ENCODE measurements at places on chromosomes 1 and 21. TPM values are rescaled to one million over a fixed set of nuclear protein-coding genes. Genes with fewer than 3 reads are reported as not detected.

Gene RAB3B
- total RNA-seq = 30.6 TPM

Gene SF3B4
- 127 TPM for total RNA-seq

Gene KIAA1614
- 0.88 TPM for total RNA-seq

Gene BMP8B
- 0.42 TPM for total RNA-seq

Gene TSACC
- 2.4 TPM for total RNA-seq

DNA sequence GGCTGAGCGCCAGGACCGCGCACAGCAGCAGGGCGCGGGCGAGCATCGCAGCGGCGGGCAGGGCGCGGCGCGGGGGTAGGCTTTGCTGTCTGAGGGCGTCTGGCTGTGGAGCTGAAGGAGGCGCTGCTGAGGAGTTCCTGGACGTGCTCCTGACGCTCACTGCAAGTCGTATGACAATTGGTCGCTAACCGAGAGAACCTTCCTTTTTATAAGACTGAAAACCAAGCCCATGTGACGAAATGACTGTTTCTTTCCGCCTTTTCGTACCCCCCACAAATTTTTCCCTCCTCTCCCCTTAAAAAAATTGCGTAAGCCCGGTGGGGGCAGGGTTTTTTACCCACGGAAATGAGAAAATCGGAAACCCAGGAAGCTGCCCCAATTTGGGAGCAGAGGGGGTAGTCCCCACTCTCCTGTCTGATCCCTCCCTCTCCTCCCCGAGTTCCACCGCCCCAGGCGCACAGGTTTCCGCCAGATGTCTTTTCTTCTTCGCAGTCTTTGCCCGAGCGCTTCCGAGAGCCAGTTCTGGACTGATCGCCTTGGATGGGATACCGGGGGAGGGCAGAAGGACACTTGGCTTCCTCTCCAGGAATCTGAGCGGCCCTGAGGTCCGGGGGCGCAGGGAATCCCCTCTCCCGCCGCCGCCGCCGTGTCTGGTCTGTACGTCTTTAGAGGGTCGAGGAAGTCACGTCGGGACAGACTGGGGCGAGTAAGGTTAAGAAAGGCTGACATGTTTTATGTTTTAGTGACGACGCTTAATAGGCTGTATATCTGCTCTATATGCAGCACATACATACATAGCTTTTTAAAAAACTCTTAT is at the start of gene PTGS2:
Gene PTGS2 (minus strand): TSS at position 179 of the 817 bp plus-strand sequence. CDS start 133 bp downstream, at position 46.
- H3K27me3 ChIP-seq = no peaks in the 10 kb centered on the region
- DNase-seq = peak; percentile 95
- no peak within 1 kb of the TSS for H3K27ac ChIP-seq
- H3K4me1 ChIP-seq = no peaks in the 10 kb centered on the region
- H3K4me3 ChIP-seq = peak within 1 kb of the TSS; percentile 94
- no peaks in the 10 kb centered on the region for H3K36me3 ChIP-seq

DNA sequence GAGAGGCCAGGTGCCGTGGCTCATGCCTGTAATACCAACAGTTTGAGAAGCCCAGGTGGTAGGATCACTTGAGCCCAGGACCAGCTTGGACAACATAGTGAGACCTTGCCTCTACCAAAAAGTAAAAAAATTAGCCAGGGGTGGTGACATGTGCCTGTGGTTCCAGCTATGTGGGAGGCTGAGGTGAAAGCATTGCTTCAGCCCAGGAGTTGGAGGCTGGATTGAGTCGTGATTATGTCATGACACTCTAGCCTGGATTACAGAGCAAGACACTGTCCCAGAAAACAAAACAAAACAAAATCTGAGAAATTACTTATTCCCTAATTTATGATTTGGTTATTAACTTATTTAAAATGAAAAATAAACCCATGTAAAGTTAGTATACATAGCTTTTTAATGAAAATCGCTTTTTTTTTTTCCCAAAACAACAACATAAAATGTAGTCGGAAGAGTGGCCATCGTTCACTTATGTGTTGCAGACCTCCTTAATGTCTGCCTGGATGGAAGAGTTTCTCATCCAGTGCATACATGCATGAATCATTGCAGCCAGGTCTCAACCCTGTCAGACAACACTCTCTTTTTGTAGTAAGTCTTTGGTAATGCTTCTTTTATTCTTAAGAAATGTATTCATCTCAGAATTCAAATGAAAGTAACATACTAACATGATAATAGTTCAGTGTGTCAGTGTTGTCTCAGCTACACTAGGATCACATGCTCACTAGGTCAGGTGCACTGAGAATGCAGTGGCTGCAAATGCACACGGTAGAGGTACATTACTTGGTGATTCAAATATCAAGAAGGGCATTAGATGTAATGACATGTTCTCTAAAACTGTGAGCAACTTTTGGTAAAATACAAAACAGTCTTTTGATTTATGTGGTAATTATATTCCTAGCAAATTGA is 28.0 kb downstream of the ITSN1 start:
- no peaks in the 10 kb centered on the region for H3K27me3 ChIP-seq
- H3K36me3 ChIP-seq = 0 out of 2 replicates have a peak, but pooled peaks cover 2% of the 10 kb centered on the region
- DNase-seq = no peak
- H3K4me1 ChIP-seq = no peaks in the 10 kb centered on the region
- no peak overlapping the region for H3K4me3 ChIP-seq

- H3K4me1 ChIP-seq = no peaks in the 10 kb centered on the region
- H3K27me3 ChIP-seq = no peaks in the 10 kb centered on the region
- no peak overlapping the region for H3K4me3 ChIP-seq
Measured at GRCh38 chr1:207309745-207310273, 11.7 kb upstream of the CD55 start.

- H3K36me3 ChIP-seq = no peaks in the 10 kb centered on the region
- no peak for DNase-seq
- no peak overlapping the region for H3K27ac ChIP-seq
- H3K4me3 ChIP-seq = no peak overlapping the region
Measured at GRCh38 chr1:82398357-82398756, 597.6 kb downstream of the ADGRL2 start.

DNA sequence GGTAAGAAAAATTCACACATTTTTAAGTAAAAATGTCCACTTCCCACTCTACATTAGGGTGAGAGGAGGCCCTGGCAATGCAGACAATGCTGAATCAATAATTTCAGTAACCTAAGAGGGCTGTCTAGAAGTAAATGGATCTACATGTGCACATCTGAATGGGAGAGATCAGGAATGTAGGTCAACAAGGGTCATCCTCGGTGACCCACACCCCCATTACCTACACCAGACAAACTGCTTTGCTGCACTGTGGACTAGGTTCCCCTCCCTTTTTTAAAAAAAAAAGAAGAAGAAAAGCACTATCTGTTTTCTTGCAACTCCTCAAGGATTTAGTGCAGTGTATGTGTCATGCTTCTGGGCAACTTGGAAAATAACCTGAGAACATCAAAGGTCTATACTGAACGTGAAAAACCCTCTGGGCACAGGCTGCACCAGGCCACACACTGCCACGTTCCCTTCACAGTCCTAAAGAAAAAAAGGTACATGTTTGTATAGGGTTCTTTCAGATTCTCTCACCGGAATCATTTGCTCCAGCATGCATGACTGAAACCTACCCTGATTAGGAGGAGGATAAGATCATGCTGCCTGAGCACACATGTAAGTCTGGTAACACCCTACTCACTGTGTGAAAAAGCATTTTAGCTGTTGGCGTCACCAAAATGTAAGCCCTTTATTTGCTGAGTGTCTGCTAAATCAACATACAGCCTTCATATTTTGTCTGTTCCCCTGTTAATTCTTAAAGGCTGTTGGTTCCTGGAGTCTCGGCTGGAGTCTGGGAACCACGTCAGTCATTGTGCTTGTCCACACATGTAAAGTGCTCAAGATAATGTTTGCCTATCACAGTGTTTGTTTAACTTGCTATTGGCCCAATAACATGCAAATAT is 341.0 kb downstream of the SMYD3 start:
- H3K36me3 ChIP-seq = no peaks in the 10 kb centered on the region
- no peaks in the 10 kb centered on the region for H3K27me3 ChIP-seq
- H3K4me1 ChIP-seq = no peaks in the 10 kb centered on the region

GRCh38 chr1:206461602-206462455 is 8.4 kb upstream of the IKBKE start:
- H3K27ac ChIP-seq = no peak overlapping the region
- no peaks in the 10 kb centered on the region for H3K4me1 ChIP-seq
- H3K4me3 ChIP-seq = no peak overlapping the region

DNA sequence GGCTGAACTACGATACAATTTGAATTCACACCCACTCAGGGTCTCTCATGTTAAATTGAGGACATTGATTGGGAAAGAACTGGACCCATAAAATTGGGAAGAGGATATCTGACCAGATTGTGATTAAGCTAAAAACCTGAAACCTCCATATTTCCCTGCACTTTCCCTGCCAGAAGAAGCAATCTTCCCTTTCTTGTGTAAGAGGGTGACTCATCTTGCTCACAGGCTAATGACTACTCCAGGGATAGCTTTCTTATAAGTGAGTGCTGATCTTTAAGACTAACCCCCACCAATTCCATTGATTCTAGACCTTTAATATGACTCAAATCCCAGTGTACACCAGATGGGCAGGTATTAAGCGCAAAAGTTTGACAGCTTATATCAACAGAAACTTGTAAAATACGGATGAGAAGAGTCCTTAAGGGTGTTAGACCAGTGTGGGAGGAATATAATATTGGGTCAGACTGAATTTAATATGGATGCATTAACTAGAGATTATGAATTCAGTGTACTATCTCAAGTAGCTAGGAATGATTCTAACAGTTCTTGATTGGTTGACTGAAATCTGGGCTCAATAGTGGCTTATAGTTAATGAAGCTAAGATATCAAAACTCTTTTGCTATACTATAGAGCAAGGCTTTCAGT is 12.1 kb upstream of the SGIP1 start:
- no peaks in the 10 kb centered on the region for H3K36me3 ChIP-seq
- no peaks in the 10 kb centered on the region for H3K4me1 ChIP-seq
- H3K27ac ChIP-seq = no peak overlapping the region
- H3K27me3 ChIP-seq = no peaks in the 10 kb centered on the region
- H3K4me3 ChIP-seq = no peak overlapping the region
- DNase-seq = no peak

DNA sequence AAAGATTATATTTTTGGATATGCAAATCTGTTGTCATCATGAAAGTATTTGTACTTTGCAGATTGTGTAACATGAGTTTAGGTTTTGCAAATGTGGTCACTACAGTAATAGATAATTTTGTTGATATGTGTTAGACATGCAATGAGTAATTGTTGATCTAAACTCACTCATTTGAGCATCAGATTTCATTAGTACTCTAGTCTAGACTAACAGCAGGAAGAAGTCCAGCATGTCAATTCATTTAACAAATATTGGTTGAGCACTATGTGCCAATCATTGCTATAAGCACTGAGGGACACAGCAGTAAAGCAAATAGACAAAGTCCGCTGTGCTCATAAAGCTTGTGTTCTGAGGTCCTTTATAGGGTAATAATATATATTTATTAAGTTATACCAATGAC is 350.0 kb downstream of the USP25 start:
- H3K4me1 ChIP-seq = no peaks in the 10 kb centered on the region
- no peak overlapping the region for H3K27ac ChIP-seq
- no peaks in the 10 kb centered on the region for H3K27me3 ChIP-seq
- no peak for DNase-seq
- H3K4me3 ChIP-seq = no peak overlapping the region
- no peaks in the 10 kb centered on the region for H3K36me3 ChIP-seq

DNA sequence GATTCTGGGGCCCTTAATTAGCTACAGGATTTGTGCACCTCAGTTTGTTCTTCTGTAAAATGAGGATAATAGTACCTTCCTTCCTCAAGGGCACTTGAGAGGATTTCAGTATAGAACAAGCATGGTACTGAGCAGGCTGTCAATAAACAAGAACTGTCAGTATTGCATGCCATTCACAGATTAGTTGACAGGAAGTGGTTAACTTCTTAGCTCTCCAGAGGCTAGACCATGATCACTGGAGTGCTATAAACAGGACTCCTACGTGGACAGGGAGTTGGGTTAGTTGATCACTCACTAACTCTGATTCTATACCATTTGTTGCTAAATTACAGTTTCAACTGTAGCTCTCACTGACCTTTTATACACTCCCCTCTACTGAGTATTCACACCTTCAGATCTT is 126.2 kb upstream of the DAB1 start:
- no peaks in the 10 kb centered on the region for H3K36me3 ChIP-seq
- no peak overlapping the region for H3K4me3 ChIP-seq
- H3K27ac ChIP-seq = no peak overlapping the region
- H3K4me1 ChIP-seq = peaks cover 8% of the 10 kb centered on the region
- no peak for DNase-seq
- H3K27me3 ChIP-seq = no peaks in the 10 kb centered on the region

DNA sequence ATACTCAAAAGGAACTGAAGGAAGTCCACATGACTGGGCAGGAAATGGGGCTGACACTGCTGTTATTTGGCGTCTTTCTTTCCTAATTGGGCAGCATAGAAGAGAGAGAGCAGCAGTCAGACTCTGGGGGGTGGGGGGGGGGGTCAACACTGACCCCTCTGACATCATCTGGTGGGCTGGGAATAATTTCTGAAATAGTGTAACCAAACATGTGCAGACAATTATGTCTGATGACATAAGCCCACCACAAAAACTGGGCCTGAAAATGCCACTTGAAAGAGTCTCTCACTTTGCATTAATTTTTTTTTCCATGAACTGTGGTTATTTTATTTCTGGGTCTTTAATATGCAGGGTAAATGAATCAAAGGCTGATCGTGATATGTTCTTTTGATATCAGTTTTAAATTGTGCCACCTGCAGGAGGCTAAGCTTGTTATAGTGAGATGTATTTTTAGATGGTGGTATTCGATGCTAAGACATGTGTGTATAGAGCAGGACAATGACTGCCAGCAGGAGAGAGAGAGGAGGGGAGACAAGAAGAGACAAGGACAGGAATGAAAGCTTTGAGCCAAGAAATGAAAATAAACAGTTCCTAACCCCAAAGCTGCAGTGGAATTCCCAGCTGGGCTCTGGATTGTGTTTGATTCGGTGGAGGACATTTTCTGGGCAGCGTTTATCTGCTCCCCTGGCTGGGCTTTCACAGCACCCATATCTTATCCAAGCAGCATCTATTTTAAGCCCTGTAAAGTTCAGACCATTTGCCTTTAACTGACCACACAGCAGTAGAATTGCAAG is 264.7 kb downstream of the PBX1 start:
- H3K27ac ChIP-seq = no peak overlapping the region
- no peak for DNase-seq
- peaks cover 47% of the 10 kb centered on the region for H3K36me3 ChIP-seq
- no peak overlapping the region for H3K4me3 ChIP-seq
- no peaks in the 10 kb centered on the region for H3K4me1 ChIP-seq
- no peaks in the 10 kb centered on the region for H3K27me3 ChIP-seq

DNA sequence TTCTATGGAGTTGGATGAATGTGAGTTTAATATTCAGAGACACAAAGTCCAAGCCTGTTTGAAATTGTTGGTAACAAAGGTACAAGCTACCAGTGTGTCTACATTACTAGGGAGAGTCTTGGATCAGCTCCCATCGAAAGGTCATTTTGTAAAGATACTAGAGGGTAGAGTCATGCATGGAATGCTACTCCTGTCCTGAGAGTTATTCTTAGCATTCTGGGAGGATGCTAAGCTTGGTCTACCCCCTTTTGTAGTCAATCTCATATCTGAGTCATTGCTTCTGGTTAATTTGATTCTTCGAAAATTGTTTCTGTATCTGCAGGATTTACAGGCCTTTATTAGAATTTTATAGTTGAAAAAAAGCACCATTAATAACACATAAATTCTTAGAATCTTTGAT is 240.2 kb downstream of the ST6GALNAC3 start:
- peaks cover 2% of the 10 kb centered on the region for H3K4me1 ChIP-seq
- DNase-seq = no peak
- no peak overlapping the region for H3K4me3 ChIP-seq
- H3K27me3 ChIP-seq = no peaks in the 10 kb centered on the region

- peak overlapping the region; percentile 97 for H3K4me3 ChIP-seq
- H3K4me1 ChIP-seq = peaks cover 5% of the 10 kb centered on the region
- H3K27ac ChIP-seq = no peak overlapping the region
- no peaks in the 10 kb centered on the region for H3K27me3 ChIP-seq
Measured at GRCh38 chr1:109985247-109986053, 885 bp downstream of the AHCYL1 start.

Data from H9 (cell line).